Mesothelial cell of epicardium (in vitro differentiated cells): ENCODE measurements at places on chromosomes 12 and 14. TPM values are rescaled to one million over a fixed set of nuclear protein-coding genes. Genes with fewer than 3 reads are reported as not detected.
A peak's percentile ranks its signal among the peaks of the same experiment; 100 is the strongest.

- no peak overlapping the region for H3K4me3 ChIP-seq
- peaks cover 47% of the 10 kb centered on the region for H3K27me3 ChIP-seq
- no peaks in the 10 kb centered on the region for H3K36me3 ChIP-seq
- no peak overlapping the region for H3K27ac ChIP-seq
Observed at GRCh38 chr14:96624661-96625425, 122.7 kb downstream of the PAPOLA start.

Gene EMP1
- total RNA-seq: 16.3 to 19.0 TPM (median 16.5 TPM) in 3 replicates

DNA sequence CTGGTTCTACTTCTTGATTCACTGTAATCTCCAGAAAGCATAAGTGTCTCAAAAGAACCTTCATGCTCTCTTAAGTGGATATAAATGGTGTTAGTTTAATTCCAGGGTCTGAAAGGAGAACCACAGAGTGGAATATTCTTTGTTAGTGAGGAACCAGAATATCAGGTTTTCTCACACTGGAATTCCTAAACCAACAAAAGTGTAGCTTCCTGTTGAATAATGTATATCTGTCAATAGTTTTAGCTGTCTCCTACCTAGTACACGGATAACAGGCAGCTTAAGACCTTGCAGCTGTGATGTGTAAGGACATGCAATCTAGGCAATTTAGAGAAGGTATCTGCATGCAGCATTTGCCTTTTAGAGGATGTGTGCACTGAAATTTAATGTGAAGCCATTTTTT lies 24.0 kb downstream of the LRIG3 start:
- H3K4me1 ChIP-seq: peaks cover 21% of the 10 kb centered on the region
- no peak overlapping the region for H3K4me3 ChIP-seq
- H3K36me3 ChIP-seq: peaks cover 6% of the 10 kb centered on the region
- no peak for DNase-seq
- H3K27me3 ChIP-seq: no peaks in the 10 kb centered on the region

Gene MGP
- total RNA-seq: 202 to 221 TPM (median 202 TPM) in 3 replicates

- H3K36me3 ChIP-seq: peaks cover 2% of the 10 kb centered on the region
- no peak overlapping the region for H3K27ac ChIP-seq
- DNase-seq: no peak
- no peaks in the 10 kb centered on the region for H3K27me3 ChIP-seq
- H3K4me1 ChIP-seq: no peaks in the 10 kb centered on the region
Observed at GRCh38 chr14:43001731-43002130, 1395.1 kb downstream of the LRFN5 start.

DNA sequence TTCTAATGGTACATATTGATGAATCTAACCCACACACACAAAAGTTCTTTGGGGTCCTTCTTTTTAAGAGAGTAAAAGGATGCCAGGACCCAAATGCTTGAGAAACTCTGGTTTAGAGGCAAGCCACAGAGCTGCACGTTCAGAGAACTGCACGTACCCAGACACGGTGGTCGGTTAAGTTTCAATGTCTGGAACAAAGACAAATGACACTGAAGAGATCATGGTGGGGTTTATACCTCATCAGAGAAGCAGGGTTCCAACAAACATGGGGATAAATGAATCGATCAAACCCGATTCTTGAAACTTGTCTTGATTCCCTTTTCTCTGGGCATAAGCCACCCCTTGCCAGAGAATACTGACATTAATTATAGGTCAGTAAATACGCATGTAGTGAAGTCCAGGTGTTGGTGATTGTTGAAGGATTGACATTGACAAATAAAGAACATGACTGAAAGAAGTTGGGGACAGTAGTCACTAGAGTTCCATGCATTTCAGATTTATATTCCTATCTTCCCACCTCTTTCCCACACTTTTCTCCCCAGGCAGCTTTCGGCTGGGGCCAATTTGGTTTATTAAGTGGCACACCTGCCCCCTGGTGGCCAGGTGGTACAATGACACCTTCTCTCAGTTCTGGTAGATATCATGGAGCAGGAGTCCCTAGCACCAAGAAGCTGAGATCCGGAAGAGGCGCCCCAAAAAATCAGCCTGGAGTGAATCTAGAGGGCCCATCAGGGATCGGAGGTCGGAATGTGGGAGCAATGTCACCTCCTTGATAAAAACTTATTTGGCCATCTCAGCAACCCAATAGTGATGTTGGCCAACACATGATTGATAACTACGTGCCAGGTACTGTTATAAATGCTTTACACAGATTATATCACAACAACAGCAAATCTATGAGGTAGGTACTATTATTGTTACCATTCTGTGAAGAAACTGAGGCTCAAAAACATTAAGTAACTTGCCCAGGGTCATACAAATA lies 17.8 kb upstream of the HDAC7 start:
- no peak overlapping the region for H3K4me3 ChIP-seq
- H3K4me1 ChIP-seq: peaks cover 51% of the 10 kb centered on the region
- H3K27me3 ChIP-seq: no peaks in the 10 kb centered on the region
- no peaks in the 10 kb centered on the region for H3K36me3 ChIP-seq
- DNase-seq: peak; percentile 79
